Heart right ventricle (tissue), 16 donors: ENCODE measurements at places on chromosomes 6 and 20.
A peak's percentile ranks its signal among the peaks of the same experiment; 100 is the strongest.

DNA sequence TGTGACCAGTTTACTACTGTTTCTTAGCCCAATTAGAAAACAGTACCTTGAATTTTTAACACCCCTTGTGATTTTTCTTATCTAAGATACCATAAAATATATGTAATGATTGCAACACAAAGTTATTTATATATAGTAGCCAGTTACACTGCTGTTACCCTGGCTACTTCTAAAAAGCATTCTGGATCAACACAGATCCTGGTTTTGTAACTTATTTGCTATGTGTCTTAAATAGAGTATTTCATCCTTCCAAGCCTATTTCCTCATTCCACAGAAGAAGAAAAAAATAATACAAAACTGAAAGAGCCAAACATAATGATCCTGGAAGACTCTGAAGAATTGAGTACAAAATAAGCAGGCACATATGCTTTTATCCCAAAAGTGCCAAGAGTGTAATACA lies 19.0 kb upstream of the GSTA4 start:
- DNase-seq: no peak

- DNase-seq: no peak
These were observed 47.0 kb downstream of the DLL1 start for GRCh38 chr6:170243791-170244291.

- no peak for DNase-seq
These were observed 70.2 kb upstream of the TMEM170B start for GRCh38 chr6:11467364-11467763.

GRCh38 chr20:48845721-48846306 lies 18.0 kb upstream of the PREX1 start:
- DNase-seq: no peak

DNA sequence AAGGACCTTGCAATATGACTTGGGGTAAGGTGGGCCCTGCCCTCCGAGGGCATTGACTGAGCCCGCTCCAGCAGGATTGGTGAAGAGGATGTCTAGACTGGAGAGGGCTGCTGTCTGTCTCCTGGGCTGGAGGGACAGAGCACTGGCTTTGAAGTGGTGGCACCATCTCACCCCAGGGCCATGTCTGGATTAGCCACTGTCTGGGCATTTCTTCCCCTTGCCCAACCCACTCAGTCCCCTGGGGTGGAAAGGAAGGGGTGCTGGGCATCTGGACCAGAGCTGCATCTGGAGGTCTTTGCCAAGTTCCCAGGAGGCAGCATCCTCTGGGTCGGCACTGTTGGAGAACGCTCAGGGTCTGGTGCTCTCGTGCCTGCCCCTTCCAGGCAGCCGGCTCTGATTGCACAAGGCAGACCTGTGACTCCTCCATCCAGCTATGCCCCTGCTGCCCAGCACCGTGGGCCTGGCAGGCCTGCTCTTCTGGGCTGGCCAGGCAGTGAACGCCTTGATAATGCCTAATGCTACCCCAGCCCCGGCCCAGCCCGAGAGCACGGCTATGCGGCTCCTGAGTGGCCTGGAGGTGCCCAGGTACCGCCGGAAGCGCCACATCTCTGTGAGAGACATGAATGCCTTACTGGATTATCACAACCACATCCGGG lies at the start of gene R3HDML:
TSS of gene R3HDML (plus strand) at position 319 of the 656 bp plus-strand sequence. CDS start at position 434, 115 bp downstream.
- no peak for DNase-seq

DNA sequence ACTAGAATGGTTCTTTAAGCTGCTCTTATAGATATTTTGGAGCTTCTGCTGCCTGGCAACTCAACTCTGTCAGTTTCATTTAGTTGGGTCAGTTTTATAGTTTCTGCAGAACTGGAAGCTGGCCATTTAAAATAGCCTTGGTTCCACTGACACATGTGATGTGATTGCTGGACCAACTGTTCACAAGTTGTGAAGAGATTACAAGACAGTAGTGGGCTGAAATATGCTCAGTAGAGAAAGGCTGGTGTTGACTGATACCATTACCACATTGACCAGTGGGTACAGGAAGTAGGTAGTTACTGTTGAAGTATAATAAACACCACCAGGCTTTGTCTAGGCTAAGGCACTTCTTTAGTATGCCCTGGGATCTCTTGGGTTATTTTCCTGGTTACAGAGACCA lies 39.0 kb downstream of the BCKDHB start:
- DNase-seq: no peak

GRCh38 chr6:12637960-12638641 lies 78.5 kb upstream of the PHACTR1 start:
- DNase-seq: peak; percentile 31

- no peak for DNase-seq
These were observed 133.3 kb upstream of the MAN1A1 start for GRCh38 chr6:119482850-119483285.

DNA sequence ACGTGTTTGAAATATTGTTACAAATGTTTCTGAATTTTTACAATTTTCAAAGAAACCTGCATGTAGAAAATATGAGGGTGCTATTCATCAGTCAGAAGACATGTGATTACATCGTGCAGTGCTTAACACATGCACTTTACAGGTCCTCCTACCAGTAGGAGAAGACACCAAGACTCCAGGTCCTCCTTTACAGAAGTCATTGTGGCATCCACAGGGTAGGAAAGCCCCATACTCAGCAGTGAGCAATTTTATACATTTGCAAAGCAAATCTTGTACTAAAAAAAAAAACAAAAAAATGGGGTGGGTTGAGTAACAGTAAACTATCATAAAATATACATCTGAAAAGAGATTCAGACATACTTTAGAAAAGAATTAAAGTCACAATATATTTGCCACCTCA lies 14.0 kb downstream of the TPD52L1 start:
- DNase-seq: no peak

DNA sequence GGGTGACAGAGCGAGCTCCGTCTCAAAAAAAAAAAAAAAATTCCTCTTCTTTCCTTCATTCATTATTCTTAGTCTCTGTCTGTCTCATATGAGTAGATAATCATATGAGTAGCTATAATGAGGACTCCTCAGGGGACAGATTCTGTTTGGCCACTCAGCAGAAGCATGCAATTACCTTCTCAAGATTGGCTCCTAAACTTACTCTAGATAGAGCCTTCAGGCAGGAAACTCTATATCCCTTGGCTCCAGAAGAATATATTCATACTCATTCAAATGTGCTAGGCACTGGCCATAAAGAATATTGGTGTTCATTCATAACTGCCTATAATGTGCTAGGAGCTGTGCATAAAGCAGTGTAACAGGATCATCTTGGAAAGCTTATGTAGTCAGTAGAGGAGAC lies 2.2 kb upstream of the ACAT2 start:
- DNase-seq: no peak

DNA sequence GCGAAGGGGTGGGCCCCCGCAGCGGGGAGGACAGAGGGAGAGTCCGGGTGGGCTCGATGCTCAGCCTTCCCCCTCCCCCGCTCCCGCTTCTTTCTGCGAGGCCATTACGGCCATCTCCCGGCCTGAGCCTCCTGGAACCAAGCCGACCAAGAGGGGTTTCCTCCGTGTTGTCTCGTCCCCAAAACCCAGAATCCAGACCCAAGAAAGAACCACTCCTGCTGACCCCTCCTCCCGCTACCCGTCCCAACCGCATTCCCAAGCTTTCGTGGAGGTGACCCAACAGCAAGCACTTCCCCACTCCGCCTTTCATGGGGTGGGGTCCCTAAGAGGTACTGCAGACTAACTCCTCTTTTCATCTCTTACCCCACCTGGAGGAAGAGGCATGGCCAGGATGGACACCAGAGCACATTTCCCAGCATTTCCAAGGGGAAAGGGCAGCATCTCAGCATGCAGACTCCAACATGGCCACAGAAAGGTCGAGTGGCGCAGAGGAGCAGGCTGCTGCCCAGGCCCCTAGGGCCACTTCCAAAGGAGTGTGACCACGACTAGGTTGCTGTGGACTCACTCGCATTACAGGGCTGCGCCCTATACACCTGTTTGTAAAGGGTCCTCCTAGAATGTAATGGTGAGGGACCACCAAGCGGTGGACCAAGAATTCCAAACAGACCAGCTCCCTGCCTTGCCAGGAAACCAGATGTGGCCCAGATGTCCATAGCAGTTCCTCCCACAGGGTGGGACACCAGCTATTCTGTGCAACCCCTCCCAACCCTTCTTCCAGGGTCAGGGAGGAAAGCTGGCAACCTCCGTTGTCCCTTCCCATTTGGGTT lies 53.4 kb downstream of the MRPL14 start:
- DNase-seq: no peak

- DNase-seq: no peak
These were observed 85.3 kb downstream of the SYCP2 start for GRCh38 chr20:59848182-59848581.

DNA sequence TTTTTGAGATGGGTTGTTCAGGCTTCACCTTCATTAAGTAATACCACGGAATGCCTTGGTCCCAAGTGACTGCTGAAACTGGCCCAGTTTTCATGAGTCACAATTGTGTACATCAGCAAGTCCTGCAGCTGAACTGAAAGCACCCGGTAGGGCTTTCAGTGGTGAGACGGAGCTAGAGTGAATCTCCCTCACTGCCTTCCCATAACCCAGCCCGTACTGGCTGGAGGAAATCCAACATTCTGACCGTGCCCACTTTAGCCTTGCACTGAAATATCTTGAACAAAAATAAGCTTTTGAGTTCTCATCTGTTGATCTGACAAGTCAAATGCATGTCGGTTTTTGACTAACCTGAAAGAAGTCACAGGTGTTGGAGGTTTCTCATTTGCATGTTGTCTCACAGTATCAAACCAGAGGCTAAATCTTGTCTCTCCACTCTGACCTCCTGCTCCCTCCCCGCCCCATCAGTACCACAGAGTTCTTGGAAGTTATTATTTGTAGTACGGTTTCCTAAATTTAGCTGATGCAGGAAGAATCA lies 35.9 kb downstream of the DUSP22 start:
- DNase-seq: peak; percentile 36

- DNase-seq: peak; percentile 52
These were observed 533 bp downstream of the ZFAND3 start for GRCh38 chr6:37819802-37820717.
